ENCODE measurements at places on chromosomes 2 and 18. TPM values are rescaled to one million over a fixed set of nuclear protein-coding genes. Genes with fewer than 3 reads are reported as not detected.

GRCh38 chr2:102080451-102081242, 61.9 kb upstream of the IL1R1 start:
- no peak for DNase-seq

- no peak for DNase-seq
Measured at GRCh38 chr2:12155303-12156051, 409.0 kb downstream of the LPIN1 start.

DNA sequence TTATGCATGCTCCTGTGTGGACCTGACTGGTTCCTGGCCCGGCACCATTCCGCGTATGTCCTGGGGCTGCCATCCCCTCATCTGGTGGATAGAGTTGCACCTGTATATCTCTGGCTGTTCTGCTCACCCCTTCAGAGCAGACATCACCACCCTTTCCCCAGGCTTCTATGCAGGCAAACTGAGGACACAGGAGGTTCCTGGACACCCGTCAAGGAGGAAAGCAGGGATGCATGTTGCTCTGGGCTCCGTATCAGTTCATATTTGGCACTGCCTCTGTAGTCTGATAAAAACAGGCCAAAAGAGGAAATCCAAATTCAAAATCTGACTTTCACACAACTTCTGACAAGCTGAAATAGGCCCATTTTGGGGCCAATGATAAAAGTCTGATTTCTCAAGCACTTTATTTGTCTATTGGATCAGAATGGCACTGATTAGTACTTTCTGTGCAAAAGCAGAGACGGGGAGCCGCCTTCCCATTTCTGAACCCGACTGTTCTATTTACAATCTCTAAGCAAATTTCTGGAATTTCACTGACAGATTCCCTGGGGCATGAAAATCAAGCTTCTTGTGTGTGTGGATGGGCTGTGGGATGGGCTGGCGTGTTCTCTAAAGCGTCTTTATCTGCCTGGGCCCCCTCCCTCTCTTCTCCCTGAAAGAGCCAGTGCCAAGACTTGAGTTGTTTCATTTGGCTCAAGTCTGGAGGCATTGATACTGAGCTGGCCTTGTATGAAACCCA, 96.9 kb downstream of the SETBP1 start:
- no peak for DNase-seq

- DNase-seq = no peak
Measured at GRCh38 chr2:42361728-42362283, 789 bp upstream of the COX7A2L start.

- no peak for DNase-seq
Measured at GRCh38 chr18:30376515-30376914, 666.0 kb downstream of the DSC3 start.

DNA sequence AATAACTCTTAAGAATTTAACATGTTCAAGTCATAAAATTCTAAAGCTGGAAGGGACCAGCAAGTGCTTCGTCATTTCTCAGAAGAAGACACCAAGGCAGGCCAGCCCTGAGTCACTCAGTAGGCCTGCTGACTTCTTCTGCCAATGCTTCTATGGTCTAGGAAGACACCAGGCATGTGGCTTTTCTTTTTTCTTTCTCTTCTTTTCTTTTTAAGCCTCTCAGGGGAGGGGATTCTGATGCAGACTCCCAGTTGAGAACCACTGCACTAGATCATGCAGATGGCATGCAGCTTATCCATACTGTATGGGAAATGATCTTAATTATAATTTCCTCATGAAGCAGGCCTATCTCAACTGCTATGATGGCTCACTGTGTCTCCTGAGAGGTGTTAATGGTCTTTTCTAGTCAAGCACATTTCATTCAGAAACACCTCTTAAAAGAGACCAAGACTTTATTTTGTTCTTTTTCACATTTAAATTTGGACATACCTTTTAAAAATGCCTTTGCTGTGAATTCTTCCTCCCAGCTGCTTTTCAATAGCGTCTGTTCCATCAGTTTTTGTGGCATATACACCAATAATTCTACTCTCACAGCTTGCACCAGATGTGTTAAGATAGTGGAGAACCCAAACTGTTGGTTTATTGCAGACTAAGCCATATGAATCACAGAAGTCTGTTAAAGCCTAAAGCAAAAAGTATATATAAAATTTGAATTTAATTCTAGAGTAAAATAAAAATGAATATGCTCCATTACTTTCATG, 11.3 kb downstream of the KCTD18 start:
- no peak for DNase-seq

- no peak for DNase-seq
Measured at GRCh38 chr18:77571743-77572142, 322.1 kb downstream of the GALR1 start.

DNA sequence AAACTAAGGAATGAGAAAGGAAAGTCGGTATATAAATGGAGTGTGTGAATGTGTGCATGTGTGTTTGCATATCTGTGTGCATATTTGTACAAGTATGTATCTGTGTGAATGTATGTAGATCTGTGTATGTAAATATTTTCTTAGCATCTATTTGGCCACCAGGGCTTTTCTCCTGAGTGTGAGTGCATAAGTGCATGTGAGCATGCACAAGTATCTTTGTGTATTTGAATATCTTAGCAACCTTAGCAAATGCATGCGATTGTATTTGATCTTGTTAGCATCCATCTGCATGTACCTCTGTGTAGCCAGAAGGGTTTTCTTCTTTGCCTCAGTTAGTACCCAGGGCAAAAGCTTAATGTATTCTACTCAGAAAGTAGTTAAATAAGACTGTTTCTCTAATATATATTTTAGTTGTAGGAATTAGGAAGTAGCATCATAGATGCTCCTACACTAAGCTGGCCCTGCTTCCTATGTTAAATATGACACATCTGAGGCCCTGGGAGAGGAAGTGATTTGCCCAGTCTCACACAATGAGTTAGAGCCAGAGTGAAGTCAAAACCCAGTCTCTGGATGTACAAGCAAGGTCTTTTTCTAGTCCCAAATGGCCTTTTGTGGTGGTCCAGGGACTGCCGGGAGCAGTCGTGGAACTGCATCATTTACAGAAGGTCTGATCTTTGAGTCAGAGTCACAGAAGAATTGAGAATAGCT, 9.2 kb downstream of the FKBP1B start:
- no peak for DNase-seq

- no peak for DNase-seq
Measured at GRCh38 chr18:35717182-35717581, 135.6 kb downstream of the GALNT1 start.

DNA sequence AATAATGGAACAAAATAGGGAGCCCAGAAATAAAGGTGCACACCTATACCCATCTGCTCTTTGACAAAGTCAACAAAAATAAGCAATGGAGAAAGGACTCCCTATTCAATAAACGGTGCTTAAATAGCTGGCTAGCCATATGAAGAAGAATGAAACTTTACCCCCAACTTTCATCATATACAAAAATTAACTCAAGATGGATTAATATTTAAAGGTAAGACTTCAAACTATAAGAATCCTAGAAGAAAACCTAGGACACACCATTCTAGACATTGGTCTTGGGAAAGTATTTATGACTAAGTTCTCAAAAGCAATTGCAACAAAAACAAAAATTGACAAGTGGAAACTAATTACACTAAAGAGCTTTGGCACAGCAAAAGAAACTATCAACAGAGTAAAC, 139.1 kb downstream of the DNAH7 start:
- DNase-seq = no peak

DNA sequence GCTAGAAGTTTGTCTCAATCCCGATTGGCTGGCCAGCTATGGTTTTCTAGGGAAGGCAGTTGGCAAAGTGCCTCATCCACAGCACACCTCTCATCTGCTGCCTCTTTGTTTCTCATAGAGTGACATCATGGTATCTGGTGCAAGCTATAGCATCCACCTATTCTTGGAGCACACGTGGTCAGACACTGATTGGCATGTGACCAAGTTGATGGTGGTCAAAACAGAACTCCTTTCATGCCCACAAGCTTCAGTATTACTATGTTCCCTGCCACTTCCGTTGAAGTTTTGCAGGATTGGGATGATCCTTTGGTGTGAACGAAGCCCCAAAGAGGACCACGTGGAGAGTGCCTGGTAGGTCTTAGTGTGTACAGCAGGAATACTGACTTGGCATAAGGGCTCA, 28.8 kb downstream of the TTC32 start:
- DNase-seq = no peak

GRCh38 chr2:66717973-66718372, 283.0 kb downstream of the MEIS1 start:
- no peak for DNase-seq

- no peak for DNase-seq
Measured at GRCh38 chr2:20381457-20381856, 30.8 kb upstream of the PUM2 start.

- DNase-seq = no peak
Measured at GRCh38 chr2:95300450-95300849, 3.3 kb downstream of the KCNIP3 start.

DNA sequence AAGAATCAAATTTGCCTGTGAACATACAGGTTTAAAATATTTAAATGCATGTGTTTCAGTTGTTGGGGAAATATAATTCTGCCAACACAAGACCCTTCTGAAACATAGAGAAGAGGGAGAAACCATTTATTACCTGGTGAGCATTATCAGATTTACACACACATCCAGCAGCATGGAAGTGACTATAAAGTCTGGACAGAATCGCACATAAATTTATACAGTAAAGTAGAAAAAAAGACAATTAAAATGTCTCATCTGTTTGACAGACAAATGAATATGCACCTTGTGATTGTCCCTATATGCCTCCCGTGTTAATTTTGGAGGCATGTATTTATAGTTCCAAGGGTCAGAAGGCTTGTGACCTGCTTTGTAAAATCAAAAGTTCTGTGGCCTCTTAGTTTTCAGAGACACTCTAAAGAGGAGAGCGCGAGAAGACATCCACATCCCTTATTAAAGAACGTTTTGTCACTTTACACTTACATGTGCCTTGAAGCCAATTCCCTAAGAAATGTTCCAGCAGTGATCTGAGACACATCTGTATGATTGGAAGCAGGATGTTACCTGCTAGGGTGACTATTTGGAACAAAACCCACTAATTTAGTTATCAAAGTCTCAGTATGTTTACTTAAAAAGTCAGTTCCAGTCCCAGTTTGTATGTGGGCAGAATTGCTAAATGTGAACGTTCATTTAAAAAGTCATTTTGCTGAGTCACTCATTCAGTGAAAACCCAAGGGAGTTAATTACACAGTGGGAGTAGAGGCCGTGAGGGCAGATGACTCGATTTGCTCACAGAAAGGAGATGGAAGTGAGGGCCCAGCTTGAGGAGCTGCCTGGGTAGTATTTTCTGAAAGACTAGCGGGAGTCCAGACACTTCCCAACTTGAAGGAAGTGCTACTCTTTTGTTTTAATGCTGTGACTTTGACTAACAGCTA, 527.6 kb upstream of the MEX3C start:
- DNase-seq = no peak

BZW1 gene
- 332 TPM for total RNA-seq

LRP2 gene
- 58.3 TPM for total RNA-seq

RAB17 gene
- total RNA-seq = 8.6 TPM

PDE1A gene
- 9.7 TPM for total RNA-seq

LYPD1 gene
- not detected for total RNA-seq

Data from omental fat pad (tissue), 4 donors.